ENCODE measurements at places on chromosomes 1 and 21.

DNA sequence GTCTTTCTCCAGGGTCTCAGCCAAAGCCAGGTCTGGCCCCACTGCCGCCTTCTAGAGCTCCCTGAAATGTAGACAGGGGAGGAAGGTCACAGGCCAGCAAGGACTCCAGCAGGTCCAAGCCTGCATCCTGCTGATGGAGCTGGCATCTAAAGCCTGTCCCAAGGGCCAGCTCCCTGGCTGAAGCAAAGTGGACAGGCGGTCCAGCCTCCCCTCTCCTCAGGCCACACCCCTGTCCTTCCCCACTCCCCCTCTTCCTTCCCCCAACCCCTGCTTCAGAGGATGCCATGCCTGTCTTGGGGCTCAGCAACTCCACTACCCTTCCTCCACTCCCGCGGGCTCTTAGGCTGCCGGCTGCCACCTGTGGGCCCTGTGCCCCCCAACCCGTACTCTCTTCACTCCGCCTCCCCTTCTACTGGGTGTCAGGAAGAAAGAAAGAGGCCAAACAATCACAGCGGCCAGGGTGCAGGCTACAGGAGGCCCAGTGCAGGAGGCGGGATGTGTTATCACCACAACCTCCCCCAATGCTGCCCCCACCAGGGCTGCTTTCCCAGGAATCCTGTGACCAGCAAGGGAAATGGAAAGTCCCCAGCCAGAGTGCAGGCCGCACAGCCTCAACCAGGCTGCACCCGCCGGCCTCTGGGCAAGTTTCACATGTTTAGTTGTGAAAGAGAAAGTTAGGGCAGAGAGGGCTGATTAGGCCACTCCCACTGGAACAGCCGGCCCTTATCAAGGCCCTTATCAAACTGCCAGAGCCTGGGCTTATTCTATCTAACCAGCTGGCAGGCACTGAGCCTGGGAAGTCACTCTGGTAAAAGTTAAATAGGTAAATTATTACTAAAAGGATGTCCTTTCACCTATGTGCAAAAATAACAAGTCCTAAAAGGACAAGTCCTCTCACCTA, 34.1 kb downstream of the ACOT7 start:
- peak; percentile 50 for DNase-seq

DNA sequence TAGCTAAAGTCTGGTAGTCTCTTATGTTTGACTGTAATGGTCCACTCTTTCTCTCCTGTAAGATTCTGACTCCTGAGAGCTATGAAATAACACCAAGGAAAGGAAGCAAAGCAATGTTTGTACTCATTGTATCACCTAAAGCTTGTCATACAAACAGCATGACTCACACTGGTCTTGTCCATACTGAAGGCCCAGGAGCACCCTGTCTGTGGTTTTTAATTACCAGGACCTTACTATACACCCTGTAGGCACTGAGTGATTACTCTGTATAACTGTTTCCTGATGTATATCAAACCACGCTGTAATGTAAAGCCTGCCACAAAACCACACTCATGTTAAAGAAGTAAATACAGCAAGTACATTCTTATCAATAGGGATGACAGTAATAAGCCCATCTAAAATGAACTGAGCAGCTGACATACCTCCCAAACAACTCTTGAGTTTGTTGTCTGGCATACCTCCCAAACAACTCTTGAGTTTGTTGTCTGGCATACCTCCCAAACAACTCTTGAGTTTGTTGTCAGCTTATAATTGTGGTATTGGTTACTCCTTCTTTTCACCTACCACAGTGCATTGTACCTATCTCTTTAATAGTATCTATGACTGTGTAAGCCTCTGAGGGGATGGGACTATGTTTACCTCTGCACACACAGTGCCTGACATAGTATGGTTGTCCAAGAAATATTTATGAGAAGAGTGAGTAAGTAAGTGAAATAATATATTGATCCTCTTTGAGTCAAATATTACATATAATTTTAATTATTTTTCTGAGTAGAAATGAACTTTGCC, 11.6 kb upstream of the TNFSF18 start:
- DNase-seq, result no peak

DNA sequence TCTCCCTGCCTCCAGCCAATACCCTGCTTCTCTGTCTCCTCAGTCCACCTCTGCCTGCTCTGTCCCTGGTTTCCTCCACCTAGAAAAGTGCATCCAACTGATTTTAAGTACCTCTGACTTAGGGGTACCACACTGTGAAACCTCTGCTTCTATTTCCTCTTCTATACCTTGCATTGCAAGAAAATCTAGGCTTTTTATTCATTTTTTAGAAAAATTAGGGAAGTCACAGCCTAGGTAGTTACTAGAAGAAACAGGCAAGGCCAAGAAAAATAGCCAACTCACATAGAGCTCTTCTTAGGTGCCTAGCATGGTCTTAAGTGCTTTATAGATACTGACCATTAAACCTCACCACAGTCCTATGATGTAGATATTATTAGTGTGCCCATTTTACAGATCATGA, 39.1 kb downstream of the HIVEP3 start:
- DNase-seq, result no peak

DNA sequence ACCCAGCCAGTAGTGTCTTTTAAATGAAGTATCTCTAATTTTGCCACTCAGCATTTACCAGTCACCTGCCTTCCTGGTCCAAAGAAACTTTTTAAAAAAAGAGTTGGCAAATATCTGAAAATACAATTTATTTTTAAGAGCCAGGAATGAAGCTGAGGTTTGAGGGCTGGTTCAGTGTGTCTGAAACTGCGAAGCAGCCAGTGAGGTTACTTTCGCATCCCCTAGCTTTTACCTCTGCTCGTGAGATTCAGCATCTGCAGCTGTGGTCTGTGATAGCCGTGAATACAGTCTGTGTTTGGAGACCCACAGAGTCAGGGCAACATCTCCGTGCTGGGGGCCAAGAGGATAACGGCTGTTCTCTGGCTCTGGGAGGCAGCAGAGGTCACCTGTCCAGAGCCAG, 21.3 kb upstream of the KCNAB2 start:
- no peak for DNase-seq

DNA sequence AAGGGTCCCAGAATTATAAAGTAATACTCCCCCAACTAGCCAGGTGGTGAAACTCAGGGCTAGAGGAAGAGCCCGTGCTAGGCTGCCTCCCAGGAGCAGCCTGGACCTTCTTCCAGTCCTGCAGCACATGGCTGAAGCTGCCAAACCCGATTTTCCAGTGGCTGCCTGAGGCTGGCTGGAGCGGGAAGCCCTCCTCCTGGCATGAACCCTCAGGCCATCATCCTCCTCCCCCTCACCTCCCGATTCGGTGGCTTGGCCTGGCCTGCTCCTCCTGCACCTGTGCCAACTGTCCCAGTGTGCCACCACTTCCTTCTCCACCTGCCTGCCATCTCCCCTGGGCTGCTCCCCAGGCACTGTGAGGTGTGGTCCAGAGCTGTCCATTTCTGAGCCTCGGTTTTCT, 3.0 kb upstream of the TSPAN1 start:
- no peak for DNase-seq

DNA sequence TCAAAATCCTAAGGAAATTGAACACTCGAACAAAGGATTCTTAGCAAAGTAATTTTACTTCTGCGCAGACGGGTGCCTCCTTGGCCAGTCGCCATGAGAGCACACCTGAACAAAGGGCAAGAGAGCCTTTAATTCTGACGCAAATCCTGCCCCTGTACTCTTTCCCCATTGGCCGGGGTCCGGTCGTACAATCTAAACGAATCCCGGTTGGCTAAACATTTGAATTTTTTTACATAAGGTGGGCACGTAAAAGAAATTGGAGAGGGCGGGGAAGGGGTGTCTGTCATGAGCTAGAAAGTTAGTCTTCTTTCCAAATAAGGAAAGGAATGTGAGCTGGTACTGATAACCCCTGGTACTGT, 8.2 kb upstream of the IL22RA1 start:
- DNase-seq, result no peak

GRCh38 chr1:24535778-24536177, 20.1 kb upstream of the NCMAP start:
- no peak for DNase-seq

- no peak for DNase-seq
Observed at GRCh38 chr1:71796006-71796405, 486.3 kb downstream of the NEGR1 start.

DNA sequence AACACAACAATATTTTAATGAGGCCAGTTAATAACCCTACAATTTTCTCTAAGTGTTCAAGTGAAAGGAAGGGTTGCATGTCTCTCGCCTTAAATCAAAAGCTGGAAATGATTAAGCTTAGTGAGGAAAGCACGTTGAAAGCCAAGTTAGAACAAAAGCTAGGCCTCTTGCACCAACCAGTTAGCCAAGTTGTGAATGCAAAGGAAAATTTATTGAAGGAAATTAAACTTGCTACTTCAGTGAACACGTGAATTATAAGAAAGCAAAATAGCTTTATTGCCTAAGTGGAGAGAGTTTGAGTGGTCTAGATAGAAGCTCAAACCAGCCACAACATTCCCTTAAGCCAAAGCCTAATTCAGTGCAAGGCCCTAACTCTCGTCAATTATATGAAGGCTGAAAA, 135.6 kb downstream of the DUSP10 start:
- no peak for DNase-seq

GRCh38 chr1:94236630-94237290, 624 bp downstream of the ARHGAP29 start:
- no peak for DNase-seq

GRCh38 chr1:46034601-46035516, 97.6 kb downstream of the PIK3R3 start:
- no peak for DNase-seq

- DNase-seq, result no peak
Observed at GRCh38 chr1:178630417-178630816, 94.6 kb upstream of the RALGPS2 start.

GRCh38 chr1:159944623-159945455, 574 bp downstream of the IGSF9 start:
- DNase-seq, result no peak

DNA sequence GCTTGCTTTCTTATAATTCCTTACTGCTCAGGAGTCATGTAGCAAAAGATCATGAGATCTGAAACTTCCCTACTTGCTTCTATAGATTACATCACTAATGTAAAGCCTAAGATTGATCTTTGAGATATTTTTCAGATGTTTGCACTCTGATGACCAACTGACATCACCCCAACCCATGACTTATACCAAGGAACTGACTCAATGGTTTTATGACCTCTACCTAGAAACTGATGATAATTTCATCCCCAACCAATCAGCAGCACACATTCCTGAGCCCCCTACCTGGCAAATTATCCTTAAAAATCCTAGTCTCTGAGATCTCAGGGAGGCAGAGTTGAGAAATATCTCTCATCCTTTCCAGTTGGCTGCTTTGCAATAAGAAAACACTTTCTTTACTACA, 122.3 kb upstream of the CAMK1G start:
- no peak for DNase-seq

DNA sequence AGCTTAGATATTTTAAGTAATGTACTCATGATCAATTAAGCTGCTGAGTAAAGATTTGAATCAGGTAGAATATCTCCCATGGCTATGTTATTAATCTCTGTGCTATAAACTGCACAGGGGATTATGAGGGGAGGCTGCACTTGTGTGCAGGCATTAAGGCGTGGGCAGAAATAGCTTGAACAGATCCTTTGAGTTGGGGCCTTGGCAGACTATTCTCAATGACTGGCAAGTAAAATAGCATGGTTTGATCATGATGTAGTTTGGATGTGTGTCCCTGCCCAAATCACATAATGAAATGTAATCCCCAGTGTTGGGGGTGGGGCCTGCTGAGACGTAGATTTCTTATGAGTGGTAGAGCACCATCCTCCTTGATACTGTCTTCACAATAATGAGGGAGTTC, 220.3 kb downstream of the PLPP3 start:
- DNase-seq, result no peak

- DNase-seq, result no peak
Observed at GRCh38 chr1:71916894-71917293, 365.4 kb downstream of the NEGR1 start.

DNA sequence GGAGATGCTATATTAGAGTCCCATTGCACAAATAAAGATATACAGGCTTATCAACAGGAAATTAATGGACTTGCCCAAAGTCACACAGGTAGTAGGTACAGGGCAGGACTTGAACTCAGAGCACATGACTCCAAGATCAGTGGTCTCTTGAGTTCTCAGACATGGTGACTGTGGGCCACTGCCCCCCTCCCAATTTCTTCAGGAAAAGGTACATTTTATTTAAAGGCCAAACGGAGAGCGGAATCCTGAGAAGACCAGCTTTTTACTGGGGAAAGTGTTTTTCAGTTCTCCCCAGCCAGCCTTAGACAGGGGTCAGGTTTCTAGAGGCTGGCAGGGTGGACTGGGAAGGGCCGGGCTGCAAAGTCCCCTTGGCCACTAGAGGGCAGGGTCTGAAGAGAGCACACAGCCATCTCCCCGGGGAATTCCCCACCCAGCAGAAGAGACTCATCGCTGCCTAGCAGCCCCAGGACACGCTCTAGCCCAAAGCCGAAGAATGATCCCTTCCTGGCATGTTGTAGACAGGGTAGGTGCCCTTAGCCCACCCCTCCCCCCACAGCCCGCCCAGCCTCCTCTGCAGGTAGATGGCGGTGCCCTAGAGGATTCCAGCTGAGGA, 29.7 kb downstream of the ACP6 start:
- peak; percentile 68 for DNase-seq

DNA sequence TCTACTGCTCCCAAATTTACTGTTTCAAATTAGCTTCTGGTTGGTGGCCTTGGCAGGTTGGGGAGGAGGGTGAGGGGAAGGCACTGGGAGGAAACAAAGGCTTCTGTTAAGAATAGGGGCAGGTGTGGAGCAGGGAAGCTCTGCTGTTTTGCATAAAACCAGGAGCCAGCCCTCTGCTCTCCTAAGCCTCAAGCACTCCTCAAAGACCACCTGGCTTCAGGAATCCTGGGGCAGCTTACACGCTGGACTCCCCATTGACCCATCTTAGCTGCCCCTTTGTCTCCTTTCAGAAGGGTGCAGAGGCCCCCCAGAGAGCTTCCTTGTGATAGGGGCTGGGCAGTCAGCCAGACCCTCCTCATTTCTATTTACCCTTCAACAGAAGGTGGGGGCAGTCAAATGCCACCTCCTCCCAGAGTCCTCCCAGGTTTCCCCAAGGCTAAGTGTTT, 11.5 kb upstream of the DHRS3 start:
- DNase-seq, result no peak

- no peak for DNase-seq
Observed at GRCh38 chr21:15252431-15252830, 187.6 kb upstream of the NRIP1 start.

DNA sequence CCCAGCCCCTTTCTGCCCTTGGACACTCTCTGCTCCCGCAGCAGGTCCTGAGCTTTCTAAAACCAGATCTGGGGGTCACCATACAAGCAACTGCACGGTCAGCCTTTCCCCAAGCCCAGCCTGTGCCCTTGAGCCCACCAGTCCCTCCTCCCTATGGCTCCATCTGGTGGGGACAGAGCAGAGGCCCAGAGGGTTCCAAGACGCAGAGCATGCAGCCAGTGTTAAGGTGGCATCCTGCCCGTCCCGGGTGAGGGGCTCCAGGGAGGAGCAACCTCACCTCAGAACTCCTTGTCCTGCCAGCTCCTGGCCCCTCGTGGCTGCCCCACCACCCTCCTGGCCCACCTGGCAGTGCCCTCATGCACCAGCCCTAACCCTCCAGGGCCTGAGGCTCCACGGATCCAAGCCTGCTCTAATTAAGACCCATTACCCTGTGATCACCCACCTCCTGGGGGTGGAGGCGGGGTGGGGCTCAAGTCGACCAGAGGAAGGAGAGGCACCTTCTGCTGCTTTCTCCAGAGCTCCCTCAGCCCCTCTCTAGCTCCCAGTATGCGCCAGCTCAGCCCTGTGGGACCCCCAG, 8.5 kb downstream of the CHD5 start:
- no peak for DNase-seq
